ENCODE measurements at places on chromosomes 3 and 15.

DNA sequence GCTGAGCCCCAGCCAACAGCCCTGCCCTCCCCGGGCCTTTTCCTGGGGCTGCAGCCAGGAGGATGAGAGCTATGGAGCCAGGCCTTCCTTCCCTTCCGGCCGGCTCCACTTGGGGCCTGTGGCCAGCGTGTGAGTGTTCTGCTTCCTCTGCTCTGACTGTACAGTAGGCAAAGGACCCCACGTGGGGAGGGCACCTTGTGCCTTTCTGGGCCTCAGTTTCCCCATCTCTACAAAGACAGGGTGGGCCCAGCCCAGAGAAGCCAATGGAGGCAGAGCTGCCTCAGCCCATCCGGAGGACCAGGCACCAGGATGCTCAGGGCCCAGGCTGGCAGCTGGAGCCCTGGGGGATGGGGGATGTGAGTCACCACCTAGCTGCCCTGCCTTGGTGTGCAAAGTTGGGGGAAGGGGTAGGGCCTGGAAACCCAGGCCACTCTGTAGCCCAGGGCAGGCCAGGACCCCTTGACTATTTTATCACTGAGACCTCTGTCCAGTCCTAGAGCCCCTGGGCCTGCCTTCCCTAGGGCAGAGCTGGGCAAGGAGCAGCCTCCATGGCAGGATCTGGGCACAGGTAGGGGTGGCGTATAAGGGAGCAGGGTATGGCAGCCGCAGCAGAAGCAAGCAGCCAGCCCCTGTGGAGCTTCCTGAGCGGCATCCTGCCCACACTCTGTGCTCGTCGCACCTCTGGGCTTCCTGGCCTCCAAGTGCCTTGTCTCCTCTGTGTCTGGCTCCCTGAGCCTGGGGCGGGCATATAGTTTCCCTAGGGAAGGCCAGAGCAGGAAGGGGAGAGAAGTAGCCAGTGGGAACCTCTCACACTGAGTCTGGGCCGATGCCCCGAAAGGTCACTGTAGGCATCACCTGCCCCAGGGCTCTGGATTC is 1.8 kb downstream of the PSTPIP1 start:
- no peak for DNase-seq

GRCh38 chr15:32855942-32856341 is 138.1 kb downstream of the GREM1 start:
- DNase-seq = no peak

GRCh38 chr15:30933293-30933692 is 29.6 kb downstream of the FAN1 start:
- DNase-seq = no peak

DNA sequence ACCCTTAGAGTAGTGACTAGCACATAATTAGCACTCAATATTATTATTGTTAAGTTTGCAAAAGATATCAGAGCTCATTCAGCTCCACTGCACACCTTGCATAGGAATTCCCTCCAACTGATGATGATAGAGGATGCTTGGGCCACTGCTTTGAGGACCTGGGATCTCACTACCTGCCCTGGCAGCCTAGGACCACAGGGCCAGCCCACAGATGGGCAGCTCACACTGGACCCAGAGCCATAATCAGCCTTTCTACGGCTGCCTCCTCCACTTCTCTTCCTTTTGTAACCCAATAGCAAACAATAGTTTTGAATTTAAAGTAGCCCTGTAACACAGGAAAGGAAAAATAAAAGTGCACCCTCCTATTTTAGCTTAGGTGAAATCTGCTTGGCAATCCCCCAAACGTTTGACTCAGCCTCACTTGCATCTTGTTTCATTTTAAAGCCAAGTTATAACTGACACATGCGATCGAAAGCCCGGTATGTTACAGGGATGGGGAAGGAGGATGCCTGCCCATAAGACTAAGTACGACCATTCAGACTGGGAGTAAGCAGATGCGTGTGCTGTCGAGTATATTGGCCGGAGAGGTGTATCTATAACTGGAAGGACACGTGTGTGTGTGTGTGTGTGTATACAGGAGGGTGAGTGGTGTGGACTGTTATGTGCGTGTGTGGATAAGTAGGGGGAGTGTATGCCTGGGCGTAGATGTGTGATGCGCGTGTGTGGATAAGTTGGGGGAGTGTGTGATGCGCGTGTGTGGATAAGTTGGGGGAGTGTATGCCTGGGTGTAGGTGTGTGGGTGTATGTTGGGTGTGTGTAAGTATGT is 65.9 kb downstream of the CPN2 start:
- no peak for DNase-seq

GRCh38 chr15:52287114-52287513 is 8.5 kb downstream of the MYO5C start:
- DNase-seq = no peak

DNA sequence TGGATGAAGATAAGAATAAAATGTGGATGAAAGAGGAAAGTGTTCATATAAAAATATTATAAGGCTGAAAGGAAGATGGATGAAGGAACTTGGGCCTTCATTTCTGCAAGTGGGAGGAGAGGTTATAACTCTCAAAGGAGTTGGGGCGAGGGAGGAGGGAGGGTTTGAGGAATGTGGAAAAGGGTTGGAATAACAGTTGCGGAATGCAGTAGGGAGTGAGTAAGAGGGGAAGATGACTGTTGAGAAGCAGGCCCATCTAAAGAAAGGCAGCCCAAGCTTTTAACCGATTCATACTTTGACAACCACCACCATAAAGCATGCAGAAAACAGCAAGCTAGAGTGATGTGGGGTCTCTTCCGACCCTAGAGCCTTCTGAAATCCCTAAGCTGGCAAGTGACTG is 8.3 kb upstream of the TM4SF4 start:
- DNase-seq = no peak

DNA sequence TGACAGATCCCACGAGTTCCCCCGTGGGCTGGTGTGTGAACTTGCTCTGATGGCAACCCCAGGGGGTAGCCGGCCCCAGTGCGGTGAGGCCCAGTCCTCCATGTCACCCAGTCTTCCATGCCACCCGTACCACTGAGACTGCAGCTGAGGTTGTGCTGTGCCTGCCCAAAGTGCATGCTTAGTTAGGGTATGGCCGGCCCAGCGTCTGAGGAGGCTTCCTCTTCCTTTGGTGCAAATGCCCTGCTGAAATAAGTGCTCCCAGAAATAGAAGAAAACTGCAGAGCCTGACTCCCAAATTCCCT is 31.5 kb downstream of the MGLL start:
- DNase-seq = no peak

- DNase-seq = no peak
Observed at GRCh38 chr15:50249704-50250103, 15.8 kb downstream of the HDC start.

DNA sequence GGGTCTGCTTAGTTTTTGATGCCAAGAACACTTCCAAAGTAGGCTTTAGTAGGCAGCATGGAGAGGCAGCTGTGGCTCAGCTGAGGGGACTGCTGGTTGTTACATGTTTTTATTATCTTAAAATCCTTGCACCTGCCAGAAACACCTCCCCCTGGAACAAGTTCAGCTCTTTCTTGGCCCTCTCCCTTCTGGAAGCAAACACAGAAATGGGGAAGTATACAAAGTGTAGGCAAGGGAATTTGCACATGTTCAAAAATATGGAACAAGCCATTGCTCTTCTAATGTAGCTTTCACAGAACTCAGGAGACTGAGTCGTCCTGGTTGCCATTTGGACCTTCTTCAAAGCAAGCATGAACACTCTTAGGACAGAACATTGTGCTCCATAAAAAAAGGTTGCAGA is 169.1 kb upstream of the SEMA6D start:
- DNase-seq = no peak

GRCh38 chr3:9207116-9207763 is 42.2 kb downstream of the SRGAP3 start:
- no peak for DNase-seq

DNA sequence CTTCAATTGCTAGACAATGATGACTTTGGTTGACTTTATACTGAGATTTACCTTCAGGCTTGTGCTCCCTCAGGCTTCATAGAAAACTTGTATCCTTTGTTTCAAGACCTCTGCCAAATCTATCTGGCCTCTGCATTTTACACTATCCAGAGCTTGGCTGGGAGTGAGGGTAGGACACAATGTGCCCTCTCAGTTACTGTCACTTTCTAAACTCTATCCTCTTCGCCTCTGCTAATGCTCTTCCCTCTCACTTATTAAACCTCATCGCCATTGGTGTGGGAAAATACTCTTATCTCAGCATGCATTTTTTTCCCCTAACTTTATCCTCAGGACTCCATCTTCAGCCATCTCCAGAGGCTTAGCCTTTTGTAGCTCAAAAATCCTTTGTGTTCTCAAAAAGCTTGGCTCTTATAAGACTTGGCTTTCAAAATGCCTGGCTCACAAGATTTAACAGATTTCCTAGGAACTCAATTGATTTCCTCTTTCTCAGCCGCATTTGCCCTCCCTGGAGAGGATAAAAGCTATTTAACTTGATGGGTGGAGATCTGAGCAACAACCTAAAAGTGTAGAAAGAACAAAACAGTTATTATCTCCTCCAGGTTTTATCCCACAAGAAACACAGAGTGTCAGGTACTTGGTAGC is 28.3 kb downstream of the SUCNR1 start:
- DNase-seq = no peak

- DNase-seq = no peak
Observed at GRCh38 chr3:189860296-189860695, 229.1 kb downstream of the TP63 start.

DNA sequence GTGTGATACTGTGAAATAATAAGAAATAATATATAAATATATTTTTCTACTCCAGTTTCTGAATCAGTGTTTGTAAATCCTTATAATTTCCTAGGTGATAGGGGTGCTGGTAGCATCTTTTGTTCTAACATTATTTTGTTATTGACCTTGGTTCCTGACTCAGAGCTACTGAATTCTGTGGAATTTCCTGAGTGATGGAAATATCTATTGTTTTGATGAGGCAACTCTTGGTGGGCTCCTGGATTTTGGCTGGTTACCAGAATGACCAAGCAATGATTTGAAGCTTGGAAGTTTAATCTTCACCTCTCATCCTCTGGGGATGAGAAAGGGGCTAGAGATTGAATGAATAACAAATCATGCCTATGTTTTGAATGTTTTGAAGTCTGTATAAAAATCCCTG is 377.3 kb downstream of the LPP start:
- no peak for DNase-seq

GRCh38 chr15:69288531-69289341 is 10.0 kb upstream of the PAQR5 start:
- no peak for DNase-seq

- DNase-seq = no peak
Observed at GRCh38 chr15:93583552-93583951, 494.5 kb upstream of the RGMA start.

GRCh38 chr15:74857082-74857655 is 14.2 kb upstream of the ULK3 start:
- DNase-seq = no peak

GRCh38 chr3:195101001-195101583 is 169.9 kb downstream of the XXYLT1 start:
- no peak for DNase-seq

DNA sequence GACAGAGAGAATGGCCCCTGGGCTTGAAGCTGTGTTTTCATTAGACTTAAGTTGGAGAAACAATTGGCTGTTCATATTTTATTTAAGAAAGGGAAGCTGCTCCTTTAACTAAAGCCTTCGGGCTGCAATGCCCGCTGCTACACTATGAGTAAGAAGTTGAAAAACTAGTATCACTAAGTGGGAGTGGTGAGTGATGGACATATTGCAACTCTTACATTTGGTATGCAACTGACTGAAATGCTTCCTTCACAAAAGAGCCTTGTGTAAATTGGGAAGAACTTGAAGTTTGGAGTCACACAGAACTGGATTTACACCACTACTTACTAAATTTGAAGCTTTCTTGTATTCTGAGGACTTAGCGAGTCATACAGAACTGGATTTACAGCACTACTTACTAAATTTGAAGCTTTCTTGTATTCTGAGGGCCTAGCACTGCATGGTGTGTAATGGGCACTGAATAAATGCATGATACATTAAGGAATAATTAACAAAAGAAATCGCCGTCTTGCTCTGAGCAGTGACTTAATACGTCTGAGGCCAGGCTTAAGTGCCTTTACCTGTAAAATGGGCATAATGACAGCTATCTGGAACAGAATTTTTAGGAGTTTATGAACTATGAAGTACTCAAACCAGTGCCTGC is 149.5 kb downstream of the RYR3 start:
- no peak for DNase-seq

Data from T47D (cell line).